Hippocampal formation (tissue), 2 donors: ENCODE measurements at places on chromosomes 11 and 22.

DNA sequence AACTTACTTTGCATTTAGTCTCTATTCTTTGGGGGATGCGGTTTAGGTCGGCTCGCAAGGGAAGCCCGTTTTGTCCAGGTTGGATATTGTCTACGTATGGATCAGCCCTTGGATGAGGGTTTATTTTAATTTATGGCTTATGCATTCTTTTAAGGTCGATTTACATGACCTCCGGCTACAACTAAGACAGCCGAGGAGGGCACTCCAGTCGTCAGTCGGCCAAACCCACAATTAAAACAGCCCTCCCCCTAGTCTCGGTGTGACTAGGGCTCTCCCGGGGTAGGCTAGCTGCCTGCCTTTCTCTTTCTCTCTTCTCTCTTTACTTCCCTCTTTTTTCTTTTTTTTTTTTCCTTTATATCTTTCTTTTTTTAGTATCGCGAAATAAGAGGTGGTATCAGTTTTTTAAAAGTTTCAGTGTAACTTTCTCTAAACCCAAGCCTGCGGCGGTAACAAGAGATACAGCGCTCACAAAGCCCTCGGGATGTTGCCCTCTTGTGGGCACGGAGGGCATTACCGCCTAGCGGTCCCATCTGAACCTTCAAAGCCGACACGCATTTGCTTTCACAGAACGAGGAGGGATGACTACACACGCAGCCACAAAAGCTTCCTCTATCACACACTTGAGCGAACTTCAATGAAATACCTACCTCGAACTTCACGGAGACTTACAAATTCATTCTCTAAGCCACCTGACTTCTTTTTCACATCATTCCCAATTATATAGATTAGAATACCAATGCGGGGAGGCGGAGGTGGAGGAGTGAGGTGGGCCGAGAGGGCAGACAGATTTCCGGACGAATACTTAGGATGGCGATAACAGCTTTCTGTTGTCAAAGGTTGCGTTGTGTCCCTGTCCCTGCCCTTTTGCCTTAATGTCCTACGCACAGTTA, 132.3 kb upstream of the C11orf58 start:
- peak; percentile 67 for DNase-seq

- DNase-seq, result no peak
Observed at GRCh38 chr22:30224161-30224857, 22.2 kb downstream of the LIF start.

DNA sequence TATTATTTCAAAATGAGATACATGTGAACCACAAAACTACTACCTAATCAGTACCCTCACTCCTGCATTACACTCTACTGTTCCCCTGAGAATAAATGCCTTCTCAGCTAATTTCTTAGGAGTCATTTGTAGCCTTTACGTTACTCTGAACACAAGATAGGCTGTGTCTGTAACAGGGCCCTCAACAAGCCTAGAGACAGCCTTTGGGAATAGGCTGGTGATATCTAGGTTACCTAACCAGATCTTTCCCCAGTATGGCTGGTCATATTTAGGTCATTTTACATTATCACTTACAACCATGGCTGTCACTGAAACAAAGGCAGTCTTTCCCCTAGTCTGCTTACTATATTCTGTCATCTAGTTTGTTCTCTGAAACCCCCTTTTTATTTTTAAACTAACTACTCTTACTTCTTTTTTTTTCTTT, 14.2 kb downstream of the ATM start:
- DNase-seq, result no peak

- no peak for DNase-seq
Observed at GRCh38 chr22:35197071-35197470, 60.2 kb upstream of the HMGXB4 start.

DNA sequence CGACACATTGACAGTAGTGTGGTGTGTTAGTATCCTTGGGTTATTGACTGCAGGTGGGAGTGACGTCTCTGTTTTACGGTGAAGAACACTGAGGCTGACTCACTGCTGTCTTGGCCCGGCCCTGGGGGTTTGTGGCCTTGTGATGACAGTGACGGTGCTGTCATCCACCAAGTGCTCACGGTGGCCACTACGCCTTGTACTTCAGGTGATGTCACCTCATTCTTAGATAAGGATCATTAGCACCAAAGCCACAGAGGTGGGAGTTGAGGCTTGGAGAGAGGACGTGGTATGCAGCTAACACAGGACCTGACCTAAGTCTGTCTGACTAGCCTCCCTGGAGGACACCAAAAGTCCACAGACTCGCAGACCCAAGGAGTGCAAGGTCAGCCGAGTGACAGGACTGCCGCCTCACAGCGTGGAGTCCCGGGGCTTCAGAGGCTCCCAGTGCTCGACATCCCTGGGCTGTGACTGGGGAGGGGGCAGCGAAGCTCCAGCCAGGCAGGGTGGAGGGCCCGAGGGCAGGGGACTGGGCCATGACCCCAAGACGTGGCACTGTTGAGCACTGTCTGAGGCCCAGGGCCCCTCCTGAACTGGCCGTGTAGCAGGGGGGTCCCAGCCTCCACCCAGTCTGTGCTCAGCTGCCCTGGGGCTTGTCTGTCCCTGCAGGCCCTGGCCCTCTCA, 56.5 kb downstream of the NAT10 start:
- no peak for DNase-seq

GRCh38 chr22:48491451-48491941, 1336.2 kb downstream of the BRD1 start:
- DNase-seq, result no peak

- no peak for DNase-seq
Observed at GRCh38 chr11:113272927-113273615, 41.3 kb upstream of the TTC12 start.

- DNase-seq, result no peak
Observed at GRCh38 chr11:64580412-64580811, 10.6 kb upstream of the SLC22A12 start.

GRCh38 chr11:10050561-10050960, 243.5 kb downstream of the SBF2 start:
- DNase-seq, result no peak

DNA sequence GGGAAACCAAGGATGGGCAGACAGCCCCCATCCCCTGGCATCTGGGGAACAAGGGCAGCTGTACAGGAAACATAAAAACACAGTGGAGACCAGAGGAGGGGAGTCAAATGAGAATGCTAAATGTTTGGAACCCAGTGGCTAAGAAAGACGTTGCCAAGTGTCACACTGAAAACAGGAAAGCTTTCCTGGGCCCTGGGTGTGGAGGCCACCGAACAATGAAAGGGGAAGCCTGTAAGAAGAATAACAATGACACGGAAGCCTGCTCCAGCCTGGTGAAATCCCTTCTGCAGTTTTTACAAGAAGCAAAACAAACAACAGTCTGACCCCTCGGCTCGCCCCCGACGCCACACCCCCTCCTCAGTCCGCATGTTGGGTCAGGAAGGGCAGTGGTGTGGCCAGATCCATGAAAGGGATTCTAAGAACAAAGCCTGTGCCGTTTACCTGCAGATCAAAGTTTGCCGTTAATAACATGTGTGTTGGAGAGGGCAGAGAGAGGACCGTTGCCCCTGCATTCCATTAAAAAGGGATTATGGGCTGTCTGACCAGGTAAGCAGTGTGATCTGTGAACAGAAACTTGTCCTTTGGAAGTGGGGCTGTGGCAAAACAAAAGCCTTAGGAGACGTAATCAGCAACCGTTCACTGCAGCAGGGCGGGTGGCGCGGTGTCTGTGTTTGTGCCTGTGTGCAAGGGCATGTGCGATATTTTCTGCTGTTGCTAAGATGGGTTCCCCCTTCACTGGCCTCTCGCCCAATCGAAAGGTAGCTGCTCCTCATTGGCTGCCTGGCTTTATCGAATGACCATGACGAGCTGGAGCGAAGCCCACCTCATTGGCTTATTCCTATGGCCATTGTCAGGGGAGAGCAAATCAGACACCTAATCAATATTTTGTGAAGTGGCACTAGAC, 113.7 kb upstream of the BLID start:
- no peak for DNase-seq

DNA sequence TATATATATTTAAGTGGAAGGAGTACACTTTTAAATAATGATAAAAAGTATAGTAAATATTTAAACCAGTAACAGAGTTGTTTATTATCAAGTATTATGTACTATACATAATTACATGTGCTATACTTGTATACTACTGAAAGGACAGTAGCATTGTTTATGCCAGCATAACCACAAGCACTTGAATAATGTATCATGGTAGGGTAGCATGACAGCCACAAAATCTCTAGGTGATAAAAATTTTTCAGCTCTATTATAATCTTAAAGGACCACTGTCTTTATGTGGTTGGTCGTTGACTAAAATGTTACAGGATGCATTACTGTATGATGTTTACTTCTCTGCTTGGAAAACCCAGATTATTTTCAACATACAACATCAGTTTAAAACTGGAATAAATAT, 349.2 kb downstream of the CASP12 start:
- no peak for DNase-seq

DNA sequence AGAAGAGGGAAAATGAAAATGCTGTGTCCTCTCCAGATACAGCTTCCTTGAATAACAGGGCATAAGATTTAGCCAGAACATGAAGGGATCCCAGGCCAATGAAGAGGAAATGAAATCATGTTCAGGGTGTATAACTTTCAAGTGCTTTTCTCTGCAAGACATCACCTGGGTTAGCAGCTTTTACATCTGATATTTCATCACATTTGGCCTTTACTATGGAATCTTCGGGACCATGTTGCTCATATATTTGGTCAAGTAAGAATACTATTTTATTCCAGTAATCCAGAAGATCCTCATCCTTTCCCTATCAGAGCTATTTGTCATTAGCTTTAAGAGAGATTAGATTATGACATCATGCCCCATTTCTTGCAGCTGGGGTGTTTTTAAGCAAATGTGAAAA, 66.3 kb upstream of the OR5AK2 start:
- DNase-seq, result no peak

- DNase-seq, result no peak
Observed at GRCh38 chr11:119198925-119199324, 7.2 kb upstream of the CBL start.

- DNase-seq, result no peak
Observed at GRCh38 chr22:43092085-43092484, 2.9 kb upstream of the TTLL1 start.

DNA sequence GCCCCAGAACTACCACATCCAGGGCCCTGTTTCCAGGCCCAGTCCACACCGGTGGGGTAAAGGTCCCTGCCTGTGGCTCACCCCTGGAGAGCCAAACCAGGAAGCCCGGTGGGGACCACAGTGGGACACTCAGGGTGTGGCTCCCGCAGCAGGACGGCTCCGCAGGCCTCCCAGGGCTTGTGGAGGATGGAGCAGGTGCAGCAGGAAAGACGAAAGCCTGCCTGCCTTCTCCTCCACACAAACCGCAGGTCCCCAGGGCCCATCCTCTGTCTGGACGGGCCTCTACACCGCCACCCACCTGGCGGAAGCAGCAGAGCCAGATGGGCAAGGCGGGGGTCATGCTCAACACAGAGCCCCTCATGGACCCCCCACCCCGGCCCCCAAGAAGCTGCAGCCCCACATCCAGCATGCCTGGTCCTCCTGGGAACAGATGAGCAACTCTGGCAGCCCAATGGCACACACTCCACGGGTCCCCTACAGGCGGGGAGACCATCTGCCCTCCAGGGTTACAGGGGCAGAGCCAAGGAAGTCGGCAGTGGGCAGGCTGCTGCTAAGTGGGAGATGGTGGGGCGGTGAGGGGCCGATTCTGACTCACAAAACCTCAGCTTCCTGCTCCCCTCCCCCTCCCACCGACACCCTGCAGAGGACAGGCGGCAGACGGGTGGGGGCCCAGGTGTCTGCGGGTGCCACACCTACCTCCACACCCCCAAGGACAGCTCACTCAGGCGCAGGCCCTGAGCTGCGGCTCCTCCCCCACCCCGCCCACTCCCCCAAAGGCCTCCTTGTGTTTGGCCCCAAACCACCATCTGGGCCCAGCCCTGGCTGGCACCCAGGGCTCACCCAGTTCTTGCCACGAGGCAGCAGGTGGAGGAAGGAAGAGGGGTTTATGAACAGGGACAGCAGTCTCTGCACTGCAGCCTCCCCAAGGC, 5.2 kb downstream of the SBF1 start:
- DNase-seq, result no peak

DNA sequence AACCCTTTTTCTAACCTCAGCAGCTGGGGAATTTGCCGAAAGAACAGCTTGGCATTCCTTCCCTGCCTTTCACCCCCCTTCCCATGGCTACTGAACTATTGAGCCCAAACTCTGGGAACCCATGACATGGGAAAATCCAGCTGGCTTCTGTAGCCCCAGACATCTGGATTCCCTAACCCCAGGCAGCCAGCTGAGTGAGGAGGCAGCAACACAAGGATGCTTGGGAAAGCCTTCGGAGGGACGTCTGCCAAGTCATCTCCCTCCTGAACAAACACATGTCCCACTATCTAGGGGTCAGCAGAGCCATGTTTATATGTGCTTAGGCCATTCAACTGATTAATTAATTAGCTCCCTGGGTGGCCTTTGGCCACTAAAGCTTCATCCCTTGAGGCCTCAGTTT, 21.6 kb downstream of the LRRC55 start:
- no peak for DNase-seq

- DNase-seq, result no peak
Observed at GRCh38 chr11:27525824-27526516, 19.4 kb upstream of the LIN7C start.

- no peak for DNase-seq
Observed at GRCh38 chr11:65501186-65501471, 2.3 kb downstream of the MALAT1 start.

- DNase-seq, result no peak
Observed at GRCh38 chr22:21632237-21632895, at the start of gene CCDC116. Gene CCDC116, plus strand, starts transcription at chr22:21632760. Its CDS starts 422 bp downstream, at chr22:21633182.

GRCh38 chr11:3707176-3707575, 36.0 kb upstream of the CHRNA10 start:
- DNase-seq, result no peak

DNA sequence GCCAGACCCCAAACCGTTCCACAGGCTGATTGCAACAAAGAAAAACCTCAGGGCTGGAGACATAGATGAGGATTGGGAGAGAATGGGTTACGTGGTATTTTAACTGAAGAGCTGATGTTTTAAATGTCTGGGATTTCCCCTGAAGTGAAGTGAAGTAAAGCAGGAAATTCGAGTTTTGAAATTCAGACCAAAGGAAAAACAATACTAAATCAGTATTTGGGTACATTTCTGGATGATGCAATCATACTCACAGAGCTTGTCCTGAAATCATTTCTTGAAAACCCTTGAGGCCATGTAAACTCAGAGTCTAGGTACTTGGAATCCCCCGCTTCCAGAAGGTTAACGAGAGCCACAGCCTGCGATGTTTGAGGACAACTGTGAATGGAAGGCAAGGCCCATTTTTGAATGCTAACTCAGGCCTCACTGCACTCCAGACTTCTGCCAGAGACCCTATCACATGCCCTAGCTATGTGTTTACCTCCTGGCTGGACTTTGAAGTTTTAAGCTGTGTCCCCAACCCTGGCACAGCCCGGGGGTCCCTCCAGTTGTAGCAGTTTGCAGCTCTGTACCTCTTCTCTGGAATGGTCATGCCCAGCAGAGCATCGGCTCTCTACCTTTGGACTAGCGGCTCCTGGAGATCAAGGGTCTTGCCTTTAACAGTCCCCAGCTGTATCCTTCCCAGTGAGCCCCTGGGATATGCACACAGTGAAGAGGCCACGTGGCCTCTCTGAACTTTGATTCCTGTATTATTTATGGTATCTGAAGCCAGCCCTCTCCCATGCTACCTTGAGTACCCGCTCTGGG, 5.4 kb upstream of the FTH1 start:
- DNase-seq, result no peak

GRCh38 chr11:114604886-114605285, 9.3 kb upstream of the NXPE4 start:
- no peak for DNase-seq

- no peak for DNase-seq
Observed at GRCh38 chr11:33944693-33945424, 53.0 kb upstream of the LMO2 start.
